Stimulated activated CD4-positive, alpha-beta T cell treated with anti-CD3 and anti-CD28 coated beads, TNF-alpha, amount 100 ng/mL, for 24 hours (primary cell): ENCODE measurements at places on chromosomes 11 and 22.

DNA sequence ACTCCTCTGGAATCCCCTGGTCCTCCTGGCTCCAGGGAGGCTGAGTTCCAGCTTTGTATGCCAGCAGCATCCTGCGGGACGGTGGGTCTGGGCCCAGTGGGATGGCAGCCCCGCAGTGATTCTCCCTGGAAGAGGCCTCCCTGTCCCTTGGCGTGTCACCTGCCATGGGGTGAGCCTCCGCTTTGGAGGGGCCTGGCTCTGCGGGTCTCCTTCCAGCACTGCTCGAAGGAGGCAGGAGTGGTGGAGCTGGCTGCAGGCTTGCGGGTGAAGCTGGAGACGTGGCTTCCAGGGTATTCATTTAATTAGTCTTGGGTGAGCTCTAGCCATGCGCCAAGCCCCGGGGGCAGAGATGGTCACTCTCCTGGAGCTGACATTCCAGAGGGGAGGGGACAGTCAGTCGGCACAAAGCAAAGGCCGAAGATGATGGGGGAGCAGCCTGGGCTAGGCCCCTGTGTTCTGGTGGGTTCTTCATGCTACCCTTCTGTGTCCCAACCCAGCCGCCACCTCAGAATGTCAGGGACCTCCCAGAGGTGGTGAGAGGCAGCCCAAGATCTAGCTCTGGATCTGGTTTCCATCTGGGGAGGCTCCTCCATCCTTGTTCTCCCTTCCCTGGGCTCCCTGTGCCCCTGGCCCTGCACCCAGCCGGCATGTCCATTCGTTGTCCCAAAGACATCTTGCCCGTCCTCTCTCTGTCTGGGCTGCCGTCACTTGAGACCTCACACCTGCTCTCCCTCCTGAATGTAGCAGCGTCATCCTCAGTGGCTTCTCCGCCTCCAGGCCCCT lies 1332.5 kb downstream of the BRD1 start:
- DNase-seq, result no peak

DNA sequence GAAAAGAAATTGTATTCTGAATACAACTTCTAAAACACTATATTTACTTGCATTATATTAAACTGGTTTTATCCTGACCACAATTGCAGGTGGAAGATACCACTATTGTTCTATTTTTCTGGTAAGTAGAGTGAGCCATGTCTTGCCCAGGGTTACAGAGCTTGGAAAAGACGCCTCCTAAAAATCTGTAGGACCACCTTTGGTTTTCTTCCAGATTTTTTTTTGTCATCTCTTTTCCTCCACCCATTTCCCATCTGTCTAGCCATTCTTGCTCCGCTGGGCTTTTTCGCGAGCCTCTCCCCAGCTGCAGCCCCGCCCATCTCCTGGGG lies 294 bp upstream of the MTMR3 start:
- no peak for DNase-seq

- no peak for DNase-seq
Measured at GRCh38 chr11:120180551-120181232, 30.1 kb upstream of the OAF start.

DNA sequence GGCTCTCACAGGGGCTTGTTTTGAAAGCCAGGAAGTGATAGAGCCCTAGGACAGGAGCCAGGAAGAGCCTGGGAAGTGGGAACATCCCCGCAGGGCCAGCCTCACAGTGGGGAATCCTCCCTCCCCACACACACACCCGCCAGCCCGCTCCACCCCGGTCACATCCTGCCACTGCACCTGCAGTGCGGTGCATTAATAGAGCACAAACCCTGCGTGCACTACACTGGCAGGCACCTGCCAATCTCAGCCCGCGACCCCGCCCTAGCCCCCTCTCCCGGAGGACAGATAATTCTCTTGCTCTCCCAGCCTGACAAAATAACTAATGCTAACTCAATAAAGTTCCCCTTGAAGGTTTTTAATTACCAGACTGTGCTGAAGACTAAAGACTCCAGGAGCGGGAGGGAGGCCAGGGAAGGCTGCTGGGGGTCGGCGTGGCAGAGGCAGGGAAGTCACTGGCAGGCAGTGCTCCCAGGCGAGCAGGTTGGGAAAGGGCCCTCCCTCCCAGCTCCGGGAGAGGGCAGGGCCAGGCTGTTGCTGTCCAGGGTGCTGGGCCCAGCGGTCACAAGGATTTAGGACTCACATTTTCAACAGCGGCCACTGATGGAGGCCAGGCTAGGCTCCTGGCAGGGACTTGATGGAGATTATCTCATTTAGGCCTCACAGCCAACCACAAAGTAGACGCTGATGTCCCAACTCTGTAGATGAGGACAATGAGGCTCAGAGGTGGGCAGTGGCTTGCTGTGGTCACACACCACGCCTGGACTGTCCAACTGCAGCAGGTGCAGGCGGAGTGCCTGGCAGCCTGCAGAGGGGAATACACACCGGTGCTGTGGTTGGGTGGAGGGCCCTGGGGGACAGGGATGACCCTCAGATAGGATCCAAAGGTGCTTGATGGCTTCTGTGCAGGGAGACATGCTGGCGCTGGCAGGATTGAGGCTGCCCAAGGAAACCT lies 23.9 kb upstream of the TCF20 start:
- DNase-seq, result no peak

DNA sequence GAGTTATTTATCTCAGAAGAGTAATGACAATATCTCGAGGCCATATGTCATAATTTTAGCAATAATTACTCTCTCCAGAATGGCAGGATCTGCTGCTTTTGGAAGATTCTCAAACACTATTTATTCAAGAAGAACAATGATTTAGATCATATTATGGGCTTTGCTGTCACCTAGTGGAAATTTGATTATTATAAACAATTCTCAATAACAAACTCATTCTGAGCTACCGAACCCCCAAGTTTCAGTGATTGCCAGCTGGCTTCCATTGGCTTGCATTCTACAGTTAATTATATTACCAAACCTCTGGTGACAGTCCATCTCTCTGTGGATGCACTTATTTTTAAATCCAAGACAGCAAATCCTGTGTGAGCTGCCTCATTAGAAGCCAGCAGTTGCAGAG lies 27.9 kb upstream of the SLC36A4 start:
- DNase-seq, result no peak

DNA sequence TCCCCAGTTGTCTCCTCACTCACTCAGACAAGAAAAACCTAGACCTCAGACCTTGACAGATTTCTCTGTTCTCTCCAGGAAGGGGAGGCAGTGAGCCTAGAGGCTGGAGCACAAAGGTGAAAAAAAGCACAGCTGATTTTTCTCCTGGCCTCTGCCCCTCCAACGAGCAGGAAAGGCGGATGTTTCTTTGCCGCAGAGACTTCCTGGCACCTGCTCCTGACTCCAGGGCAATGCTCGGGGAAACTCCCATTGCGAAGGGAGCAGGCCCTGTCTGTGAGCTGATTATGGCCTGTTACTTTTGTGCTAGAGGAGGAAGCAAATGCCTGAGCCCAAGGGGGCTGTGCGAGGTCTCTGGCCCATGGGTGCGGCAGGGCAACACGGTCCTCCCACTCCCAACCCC lies 25.4 kb downstream of the MS4A10 start:
- DNase-seq, result no peak

- DNase-seq, result no peak
Measured at GRCh38 chr22:24442352-24442744, 14.9 kb downstream of the ADORA2A start.

- DNase-seq, result no peak
Measured at GRCh38 chr22:42860968-42861367, 3.9 kb upstream of the ARFGAP3 start.

GRCh38 chr11:58609723-58610122 lies 12.7 kb upstream of the CNTF start:
- no peak for DNase-seq

GRCh38 chr22:36267058-36267457 lies 14.1 kb downstream of the APOL1 start:
- DNase-seq, result no peak

DNA sequence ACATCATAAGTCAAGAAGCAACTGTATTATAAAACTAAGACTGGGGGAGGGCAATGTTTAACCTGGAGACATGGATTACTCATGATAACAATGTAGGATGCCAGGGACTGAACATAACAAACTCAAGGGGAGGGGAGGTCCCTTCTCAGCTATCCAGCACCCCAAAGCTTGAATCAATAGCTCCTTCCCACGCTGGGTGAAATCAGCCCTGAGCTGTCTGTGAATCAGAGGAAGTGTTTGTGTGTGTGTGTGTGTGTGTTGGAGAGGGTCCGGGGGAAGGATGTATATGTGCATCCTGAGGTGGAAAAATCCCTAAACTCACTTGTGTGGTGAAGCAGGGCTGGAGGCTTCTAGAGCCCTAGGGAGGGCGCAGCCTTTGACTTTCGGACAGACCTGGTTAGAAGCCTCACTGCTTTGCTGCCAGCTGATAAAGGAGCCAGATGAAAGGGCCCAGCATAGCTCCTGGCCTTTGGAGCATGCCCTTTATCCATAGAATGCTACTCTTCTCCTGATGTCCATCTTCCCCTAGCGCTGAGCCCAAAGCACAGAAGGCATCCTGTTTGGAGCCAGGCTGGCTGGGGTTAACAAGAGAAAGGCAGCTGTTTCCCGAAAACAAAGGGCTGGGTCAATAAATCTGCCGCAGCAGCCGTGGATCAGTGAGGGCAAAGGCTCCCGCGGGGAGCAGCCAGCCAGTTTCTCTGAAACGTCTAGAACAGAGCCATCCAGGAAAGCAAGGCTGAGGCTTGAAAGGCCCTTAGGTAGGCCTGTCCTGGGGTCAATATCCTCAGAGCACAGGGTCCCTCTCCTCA lies 35.8 kb downstream of the TNKS1BP1 start:
- DNase-seq, result no peak

DNA sequence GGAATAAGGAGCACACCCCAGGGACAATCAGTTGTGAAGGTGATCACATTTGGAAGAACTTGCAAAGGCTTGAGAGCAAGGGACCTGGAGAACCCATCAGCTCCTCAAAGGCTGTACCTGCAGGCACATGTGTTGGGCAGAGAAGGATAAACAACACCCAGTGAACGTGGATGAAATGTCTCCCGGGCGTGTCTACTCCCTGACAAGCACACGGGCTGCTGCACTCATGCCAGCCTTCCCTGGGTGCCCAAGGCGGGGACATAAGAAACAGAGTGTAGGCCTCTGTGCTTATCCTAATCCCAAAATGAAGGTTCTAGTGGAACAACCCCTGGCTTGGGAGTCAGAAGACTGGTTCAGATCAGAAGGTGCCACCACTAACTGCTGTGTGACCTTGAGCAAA lies 46.7 kb downstream of the DSCAML1 start:
- no peak for DNase-seq

DNA sequence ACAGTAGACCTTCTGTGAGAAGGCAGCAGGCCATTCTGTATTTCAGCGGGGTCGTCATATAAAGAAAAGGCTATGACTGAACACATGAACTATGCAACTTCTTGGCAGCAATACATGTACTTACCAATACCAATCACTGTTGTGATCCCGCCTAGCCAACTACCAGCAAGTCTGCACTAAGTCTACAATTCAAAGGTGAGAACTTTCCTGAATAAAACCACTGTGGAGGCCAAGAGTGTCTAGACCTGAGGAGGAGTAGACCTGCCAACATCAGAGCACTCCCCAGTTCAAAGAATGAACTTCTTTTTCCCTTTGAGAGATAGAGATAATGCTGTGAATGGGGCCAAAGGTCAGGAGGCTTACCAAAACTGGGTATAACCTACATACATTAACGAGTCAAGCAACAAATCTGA lies 108.2 kb downstream of the SIK3 start:
- DNase-seq, result no peak

DNA sequence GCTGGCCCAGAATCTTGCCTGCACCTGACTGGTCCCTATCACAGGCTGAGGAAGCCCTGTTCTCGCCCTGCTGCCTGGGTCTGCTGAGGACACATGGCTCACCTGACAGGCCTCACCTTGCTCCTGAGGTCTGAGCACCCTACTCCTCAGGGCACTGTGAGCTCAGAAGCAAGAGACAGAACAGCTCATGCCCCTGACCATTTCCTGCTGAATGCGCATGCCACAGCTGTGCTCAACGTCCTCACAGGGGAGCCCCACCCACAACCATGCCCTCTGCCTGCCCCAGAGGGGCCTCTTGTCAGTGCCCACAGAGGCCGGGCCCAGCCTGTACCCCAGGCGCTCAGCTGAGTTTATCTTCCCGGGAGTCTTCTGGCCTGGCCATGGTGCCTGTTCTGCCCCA lies 2.8 kb upstream of the TSPO start:
- DNase-seq, result no peak

DNA sequence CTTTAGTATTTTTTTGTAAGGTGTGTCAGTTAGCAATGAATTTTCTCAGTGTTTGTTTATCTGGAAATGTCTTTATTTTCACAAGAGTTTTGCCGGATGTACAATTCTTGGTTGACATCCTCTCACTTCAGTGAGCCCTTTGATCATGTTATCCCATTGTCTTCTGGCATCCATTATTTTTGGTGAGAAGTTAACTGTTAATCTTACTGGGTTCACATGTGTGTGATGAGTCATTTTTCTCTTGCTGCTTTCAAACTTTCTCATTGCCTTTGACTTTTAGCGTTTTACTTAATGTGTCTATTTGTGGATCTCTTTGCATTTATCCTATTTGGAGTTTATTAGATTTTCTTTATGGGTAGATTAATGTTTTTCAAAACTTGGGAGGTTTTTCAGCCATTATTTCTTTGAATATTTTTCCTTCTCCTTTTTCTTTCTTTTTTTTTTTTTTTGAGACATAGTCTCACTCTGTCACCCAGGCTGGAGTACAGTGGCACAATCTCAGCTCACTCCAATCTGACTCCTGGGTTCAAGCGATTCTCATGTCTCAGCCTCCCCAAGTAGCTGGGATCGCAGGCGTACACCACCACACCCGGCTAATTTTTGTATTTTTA lies 100.5 kb upstream of the RRM1 start:
- DNase-seq, result no peak

DNA sequence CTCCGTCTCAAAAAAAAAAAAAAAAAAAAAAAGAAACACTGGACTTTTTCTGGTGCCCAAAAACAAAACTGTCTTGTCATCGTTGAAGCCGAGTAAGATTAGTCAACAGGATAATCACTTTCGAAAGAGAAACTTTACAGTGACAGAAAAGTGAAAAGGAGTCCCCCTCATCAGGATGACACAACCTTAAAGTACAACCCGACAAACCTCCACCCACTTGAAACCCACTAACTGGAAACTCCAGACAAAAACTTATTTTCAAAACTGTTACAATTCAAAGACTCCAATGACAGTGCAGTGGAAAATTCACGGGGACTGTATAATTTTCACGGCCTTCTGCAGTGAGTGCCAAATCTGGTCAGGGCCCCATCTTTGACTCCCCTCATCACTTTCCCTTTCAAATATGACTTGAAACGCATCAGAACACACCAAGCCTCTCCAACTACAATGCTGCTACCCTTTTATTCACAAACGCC lies 1.3 kb downstream of the DENND5A start:
- DNase-seq, result peak; percentile 40

DNA sequence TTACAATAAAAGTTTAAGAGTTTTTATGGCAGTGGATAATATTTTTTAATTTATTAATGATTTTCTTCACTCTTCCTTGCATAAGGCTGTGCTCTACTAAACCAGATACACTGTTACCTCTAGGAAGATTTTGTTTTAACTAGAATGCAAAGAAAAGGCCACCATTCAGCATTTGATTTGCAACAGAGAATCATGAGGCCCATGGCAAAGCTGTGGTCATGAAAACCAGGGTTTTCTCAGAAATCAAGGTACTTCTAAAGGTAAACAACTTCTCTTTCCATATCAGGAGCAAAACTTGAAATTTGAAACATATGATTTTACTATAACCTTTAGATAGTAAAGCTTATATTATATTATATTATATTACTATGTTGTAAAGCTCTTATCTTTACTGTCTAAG lies 94.4 kb downstream of the FAM76B start:
- DNase-seq, result no peak

GRCh38 chr11:35326266-35326879 lies 93.0 kb downstream of the SLC1A2 start:
- DNase-seq, result no peak
